ENCODE measurements at places on chromosomes 3 and 15.
A peak's percentile ranks its signal among the peaks of the same experiment; 100 is the strongest.

DNA sequence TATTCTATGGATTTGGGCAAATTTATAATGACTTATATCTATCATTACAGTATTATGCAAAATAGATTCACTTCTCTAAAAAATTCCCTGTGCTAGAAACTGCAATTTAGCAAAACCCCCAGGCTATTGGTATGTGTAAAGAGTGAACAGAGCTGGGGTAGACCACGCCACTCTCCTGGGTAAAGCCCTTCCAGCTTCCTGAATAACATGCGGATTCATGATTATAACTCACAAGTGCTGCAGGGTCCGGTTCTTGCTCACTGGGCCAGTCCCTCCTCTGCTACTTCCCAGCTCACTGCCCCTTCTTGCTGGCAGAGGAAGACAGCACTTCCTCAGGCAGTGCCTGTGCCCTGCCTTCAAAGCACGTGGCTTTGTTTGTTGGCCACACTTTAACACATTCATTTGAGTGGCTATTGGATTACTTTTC is 4.1 kb downstream of the CD80 start:
- no peak for DNase-seq

GRCh38 chr15:48052946-48053345 is 67.8 kb upstream of the SLC24A5 start:
- DNase-seq = no peak

GRCh38 chr15:43251185-43251870 is 15.4 kb downstream of the TGM5 start:
- DNase-seq = no peak

DNA sequence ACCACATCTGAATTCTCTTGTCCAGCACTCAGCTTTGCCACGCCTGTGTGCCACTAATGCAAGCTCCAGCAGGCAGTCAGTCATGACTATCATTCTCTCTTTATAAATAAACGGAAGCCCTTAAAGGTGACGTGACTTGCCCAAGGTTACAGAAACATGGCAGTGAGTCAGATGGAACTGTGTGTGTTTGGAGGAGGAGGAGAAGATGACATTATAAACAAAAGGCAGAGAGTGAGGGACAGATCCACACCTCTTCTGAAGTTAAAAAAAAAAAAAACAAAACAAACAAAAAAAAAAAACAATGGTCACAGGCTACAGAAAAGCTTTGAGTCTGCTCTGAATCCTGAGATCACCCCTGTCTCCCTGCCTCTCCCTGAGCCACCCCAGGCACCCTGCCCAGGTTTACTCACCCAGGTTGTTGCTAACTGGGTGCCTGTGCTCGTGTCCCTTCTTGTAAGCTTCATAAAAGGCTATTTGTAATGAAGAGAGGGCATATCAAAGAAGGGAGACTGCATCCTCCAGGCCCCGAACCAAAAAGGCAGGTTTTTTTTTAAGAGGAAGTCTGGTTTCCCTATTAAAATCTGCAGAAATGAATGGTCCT is 119.7 kb upstream of the PHLDB2 start:
- peak; percentile 47 for DNase-seq

DNA sequence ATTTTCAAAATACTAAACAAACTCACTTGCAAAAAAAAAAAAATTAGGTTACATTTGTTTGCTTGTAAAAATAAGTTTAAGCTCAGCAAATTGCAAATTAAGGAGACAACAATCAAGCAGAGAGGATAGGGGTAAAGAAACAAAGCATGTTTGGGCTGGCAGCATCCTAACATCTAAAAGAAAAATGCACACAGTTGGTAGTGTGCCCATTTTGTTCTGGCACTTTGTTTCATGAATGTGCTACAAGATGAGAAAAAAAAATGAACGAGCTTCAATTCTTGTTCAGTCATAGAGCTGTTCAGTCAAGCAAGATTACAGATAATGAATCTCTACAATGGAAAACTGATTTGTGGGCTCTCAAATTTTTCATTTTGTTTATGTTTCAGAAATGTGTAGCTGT is 17.7 kb upstream of the ZBBX start:
- no peak for DNase-seq

DNA sequence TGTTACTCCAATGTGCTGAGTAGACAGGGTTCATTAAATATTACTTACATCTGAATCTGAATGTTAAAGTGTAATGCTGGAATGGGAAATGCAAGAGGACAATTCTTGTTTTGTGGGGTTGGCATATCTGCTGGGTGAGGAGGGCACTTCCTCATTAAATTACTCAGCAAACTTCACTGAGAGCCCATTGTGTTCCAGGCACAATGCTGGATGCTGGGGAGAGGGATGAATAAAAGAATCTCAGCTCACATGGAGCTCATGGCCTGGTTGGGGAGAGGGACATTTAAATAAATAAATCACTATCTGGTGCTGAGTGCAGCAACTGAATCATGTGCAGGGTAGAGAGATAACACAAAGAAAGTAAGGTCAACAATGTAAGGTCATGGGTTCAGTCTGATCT is 199.2 kb upstream of the CFAP20DC start:
- no peak for DNase-seq

DNA sequence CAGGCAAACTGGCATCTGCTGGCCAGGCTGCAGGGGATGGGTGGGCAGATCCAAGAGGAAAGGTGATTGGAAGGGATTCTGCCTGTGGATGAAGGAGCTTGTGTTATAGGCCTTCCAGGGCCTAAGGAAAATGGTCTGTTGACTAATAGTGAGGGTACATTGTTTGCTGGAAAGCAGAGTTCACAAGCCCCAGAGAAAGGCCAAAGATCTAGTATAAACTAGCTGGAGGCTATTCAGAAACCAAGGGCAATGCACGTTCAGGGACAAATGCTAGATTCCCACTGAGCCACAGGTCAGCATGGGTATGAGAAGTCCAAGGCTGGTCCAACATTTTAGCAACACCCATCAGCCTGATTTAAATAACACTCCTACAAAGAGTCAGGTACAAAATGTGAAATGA is 74.7 kb downstream of the FBN1 start:
- DNase-seq = no peak

DNA sequence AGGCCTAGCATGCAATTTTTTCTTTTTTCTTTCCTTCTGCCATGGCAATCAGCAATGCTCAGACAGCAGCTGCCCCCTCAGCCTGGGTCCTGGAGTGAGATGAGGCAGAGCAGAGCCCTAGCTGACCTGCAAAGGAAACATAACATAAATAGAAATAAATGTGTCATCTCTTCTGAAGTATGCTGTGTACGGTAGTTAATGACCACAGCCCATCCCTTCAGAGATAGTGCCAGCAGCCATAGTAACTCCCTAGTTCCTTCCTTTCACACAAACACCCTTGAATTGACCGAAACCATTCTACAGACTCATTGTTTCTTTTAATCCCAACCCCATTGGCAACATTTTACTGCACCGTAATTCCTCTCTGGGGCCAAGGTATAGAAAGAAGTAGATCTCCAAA is 8.4 kb upstream of the CD47 start:
- DNase-seq = no peak

- DNase-seq = no peak
These were observed 22.5 kb downstream of the CCDC33 start for GRCh38 chr15:74258456-74259291.

GRCh38 chr3:50172626-50173220 is 17.6 kb downstream of the SEMA3F start:
- no peak for DNase-seq

DNA sequence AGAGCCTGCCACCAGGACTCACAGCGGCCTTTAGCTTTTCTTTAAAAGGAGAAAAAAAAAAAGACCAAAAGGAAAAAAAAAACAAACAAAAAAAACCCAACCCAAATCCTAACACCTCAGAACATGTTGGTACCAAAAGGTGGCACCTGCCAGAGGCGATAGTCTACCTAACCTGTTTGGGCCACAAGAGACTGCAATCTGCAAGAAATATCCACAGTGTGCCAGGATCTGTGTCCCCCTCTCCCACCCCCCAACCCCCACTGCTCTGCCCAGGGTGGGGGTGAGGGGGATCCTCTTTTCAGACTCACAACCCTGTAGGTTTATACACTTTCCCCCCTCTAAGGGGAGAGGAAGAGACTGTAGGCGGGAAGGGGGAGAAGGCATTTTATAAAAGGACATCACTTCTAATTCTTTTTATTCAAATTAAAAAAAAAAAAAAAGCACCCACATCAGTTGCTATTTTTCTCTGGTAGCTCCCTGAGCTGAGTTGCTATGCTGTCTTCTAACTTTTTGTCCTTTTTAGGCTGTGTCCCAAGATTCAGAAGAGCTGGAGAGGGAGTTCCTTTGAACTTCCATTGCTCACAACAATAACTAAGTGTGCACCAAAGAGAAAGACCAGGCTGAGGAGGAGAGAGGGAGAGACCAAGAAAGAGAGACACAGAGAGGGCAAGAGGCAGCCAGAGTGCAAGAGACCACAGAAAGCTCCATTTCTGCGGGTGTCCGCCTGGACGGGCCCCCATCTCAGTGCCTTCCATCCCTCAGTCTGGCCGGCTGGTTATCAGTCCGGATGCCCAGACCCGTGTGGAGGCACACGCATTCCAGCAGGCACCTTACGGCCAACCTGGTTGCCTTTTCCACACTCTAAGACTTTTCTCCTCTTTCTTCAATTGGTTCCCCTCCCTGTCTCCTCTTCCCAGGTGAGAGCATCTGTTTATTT is 48.9 kb downstream of the TLE3 start:
- no peak for DNase-seq

GRCh38 chr3:52196977-52197376 is 983 bp upstream of the ALAS1 start:
- no peak for DNase-seq

DNA sequence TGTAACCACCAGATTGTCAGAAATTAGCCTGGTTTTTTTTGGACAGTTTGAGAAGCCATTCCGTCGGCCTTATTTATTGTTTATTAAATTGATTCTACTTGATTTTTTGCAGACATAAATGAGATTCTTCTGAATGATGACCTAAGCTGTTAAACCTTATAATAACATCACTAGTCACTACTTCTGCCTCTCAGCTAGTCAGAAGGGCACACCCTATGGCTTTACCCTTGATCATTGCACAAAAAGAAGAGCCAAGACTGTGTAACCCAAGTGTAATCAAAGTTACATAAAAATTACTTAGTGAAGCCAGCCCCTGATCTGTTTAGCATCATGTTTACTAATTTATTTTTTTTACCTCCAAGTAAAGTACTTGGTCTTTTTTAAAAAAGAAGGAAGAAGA is 64.3 kb downstream of the CHL1 start:
- DNase-seq = no peak

DNA sequence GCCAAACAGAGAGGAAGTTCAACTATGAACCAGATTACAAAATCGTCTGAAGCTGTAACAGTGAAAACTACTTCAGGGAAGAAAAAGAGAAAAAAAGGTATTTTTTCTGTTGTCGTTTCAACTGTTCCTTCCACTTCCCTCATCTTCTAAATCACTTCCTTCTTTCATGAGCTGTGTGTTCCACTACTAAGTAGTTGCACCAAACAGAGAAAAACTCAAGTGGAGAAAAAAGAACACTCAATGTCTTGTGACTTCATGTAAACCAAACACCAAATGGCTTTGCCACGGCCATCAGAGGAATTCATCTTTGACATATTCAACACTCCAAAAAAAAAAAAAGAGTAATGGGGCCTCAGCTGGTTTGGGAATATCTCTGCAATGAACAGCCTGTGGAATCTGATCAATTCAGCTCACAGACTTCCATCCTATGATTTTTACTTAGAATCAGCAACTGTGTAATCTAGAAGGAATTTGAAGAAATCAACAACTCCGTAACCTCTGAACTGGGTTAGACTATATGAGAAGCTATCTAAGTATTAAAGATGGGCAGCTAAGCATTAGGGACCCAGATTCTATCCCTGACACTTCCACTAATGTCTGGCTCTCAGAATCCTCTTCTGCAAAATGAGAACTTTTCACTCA is 47.5 kb upstream of the RNF7 start:
- DNase-seq = no peak

- DNase-seq = no peak
These were observed 403.9 kb downstream of the MECOM start for GRCh38 chr3:169259661-169260060.

DNA sequence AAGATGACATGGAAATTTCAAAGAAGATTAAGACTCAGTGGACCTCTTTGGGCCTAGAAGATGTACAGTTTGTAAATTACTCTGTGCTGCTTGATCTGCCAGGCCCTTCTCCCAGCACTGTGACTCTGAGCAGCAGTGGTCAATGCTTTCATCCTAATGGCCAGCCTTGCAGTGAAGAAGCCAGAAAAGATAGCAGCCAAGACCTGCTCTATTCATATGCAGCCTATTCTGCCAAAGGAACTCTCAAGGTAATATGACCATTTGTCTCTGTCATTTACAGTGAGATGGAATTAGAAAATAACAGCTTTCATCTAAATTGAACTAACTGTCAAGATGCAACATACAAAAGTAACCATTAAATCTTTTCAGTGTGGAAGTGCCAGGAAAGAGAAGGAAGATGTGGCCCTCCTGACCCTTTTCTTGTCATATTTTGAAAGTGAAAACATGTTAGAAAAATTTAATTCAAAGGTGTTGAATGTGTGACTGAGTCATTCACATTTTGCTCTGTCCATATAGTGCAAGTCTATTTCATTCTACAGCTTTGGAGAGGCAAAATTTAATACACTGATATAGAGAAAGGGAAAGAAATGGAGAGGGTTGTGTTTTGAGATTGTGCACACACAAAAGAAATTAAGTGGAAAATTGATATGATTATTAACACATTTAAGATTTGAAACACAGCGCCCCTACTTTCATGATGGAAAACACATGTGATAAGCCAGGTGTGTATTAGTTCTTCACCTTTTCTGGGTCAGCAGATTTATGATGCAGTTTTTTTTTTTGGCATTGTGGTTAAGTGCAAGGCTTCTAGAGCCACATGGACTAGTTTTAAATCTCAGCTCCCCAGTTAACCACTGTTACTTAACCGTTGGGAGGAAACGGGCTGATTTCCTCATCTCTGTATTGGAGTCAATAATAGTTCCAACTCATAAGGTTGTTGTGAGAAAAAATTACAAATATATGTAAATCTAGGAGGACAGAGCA is 375.1 kb downstream of the NAALADL2 start:
- no peak for DNase-seq

GRCh38 chr3:193972832-193973231 is 163.1 kb upstream of the HES1 start:
- no peak for DNase-seq

DNA sequence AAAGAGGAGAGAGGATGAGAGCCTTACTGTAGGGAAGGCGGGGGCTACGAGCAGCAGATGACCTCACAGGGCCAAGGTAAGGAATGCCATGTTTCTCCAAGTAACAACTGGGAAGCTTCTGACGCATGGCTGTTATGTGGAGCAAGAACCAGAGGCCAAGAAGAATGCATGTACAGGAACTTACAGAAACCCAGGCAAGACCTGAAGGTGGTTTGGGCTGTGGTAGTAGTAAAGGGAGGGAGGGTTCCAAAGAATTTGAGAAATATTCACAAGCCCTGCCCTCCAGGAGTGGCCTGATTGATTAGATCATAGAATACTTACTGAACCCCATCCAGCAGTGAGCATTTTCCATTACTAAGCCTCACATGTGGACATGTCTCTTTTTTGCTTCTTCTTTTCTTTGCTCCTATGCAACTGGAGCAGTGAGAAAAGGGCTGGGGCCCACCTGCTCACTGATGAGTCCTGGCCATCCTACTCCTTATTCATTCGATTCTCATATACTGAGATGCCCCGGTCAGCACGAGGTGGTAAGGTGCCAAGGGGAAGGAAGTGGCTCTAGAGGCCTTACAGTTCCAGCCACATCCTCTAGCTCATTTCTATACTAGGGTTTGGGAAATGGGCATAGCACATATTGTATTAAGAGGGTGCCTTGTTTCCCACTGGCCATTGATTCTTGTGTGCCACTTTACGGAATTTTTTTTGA is 8.3 kb upstream of the SLC12A8 start:
- no peak for DNase-seq
